ENCODE measurements at places on chromosomes 1 and 21.

DNA sequence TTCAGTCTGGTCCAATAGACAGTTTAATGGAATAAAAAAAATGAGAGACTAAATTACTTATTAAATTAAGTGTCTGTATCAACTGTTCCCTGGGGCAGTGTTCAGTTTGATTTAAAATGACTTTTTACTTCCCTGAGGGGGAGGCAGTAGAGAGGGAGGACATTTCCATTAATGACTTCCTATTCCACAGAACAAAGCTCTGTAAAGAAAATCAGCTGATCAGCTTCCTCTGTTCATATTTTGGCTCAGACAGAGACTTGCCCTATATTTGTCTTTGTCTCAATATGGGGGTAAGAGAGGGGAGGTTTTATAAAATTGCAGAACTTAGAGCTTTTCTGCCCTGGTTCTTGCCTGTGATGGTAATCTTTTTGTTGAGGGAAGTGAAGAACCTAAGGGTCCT is 8.4 kb downstream of the CFAP126 start:
- no peak for DNase-seq

DNA sequence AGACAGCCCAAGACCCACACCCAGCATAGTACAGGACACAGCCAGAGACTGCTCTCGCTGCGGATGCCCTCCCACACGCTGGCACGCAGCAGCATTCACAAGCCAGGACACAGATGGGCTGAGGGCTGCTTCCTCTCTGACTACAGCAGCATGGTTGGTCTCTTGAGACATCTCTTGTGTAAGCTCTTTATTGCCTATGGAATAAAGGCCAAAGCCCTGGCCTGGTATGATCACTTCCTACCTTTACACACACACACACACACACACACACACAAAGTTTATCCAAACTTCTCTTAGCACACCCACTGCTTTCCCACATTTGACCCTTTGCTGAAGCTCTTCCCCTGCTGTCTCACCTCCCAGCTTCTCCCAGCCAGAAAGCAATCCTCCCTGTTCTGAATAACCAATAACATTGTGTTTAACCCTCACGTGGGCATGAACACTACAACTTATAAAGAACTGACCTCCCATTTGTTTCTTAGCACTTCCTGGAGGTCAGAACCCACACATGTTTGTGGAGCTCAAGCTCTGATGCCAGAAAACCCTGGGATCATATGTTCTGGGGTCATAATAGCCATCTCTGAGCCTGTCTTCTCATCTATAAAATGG is 1.2 kb upstream of the LUZP1 start:
- no peak for DNase-seq

- DNase-seq = no peak
These were observed 3.9 kb downstream of the SEMA6C start for GRCh38 chr1:151142411-151143056.

DNA sequence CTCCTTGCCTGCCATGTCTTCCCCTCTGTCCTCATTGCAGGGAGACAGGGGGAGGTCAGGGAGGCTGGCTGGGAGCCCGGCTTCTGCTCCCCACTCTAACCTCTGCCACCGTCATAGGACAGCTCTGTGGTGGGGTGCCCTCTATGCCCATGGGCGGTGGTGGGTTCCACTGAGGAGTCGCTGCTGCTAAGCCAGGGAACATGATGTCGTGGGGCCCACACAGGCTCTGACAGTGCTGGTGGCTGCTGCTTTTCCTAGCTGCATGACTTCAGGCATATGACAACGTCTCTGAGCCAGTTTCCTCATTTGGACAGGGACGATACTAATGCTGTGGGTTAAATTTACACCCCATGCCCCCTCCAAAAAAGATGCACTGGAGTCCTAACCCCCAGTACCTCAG is 14.7 kb downstream of the KCNA10 start:
- no peak for DNase-seq

GRCh38 chr21:33212159-33212851 is 17.4 kb upstream of the IFNAR2 start:
- no peak for DNase-seq

- no peak for DNase-seq
These were observed 11.3 kb upstream of the BACH1 start for GRCh38 chr21:29287383-29287782.

DNA sequence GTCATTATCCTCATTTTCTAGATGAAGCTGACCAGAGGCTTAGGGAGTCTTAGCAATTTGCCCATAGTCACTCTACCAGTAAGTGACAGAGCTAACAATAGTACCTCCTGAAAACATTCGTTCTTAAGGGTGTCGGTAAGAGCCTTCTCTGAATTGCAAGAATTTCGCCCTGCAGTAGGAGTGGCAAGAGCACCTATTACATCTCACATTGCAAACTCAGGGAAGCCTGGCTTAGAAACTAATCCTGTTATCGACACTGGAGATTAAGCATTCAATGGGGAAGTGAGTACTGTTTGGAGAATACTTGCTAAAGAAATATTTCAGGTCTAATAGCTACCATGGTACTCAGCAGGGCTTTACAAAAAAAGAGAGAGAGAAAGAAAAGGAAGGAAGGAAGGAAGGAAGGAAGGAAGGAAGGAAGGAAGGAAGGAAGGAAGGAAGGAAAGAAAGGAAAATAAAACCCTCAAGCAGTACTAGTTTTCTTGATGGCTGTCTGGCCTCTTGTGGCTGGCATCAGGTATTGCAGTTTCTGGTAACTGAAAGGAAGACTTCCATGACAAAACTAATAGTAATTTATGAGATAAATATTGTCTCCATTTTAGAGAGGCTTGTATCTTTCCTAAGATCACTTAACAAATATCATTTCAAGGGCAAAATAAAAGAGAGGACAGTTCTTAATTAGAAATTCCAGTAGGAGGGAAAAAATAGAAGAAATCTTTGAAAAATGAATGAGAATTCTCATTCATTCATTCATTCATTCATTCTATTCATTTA is 10.4 kb downstream of the C1orf226 start:
- no peak for DNase-seq

GRCh38 chr1:24364605-24364974 is 45.4 kb downstream of the GRHL3 start:
- no peak for DNase-seq

DNA sequence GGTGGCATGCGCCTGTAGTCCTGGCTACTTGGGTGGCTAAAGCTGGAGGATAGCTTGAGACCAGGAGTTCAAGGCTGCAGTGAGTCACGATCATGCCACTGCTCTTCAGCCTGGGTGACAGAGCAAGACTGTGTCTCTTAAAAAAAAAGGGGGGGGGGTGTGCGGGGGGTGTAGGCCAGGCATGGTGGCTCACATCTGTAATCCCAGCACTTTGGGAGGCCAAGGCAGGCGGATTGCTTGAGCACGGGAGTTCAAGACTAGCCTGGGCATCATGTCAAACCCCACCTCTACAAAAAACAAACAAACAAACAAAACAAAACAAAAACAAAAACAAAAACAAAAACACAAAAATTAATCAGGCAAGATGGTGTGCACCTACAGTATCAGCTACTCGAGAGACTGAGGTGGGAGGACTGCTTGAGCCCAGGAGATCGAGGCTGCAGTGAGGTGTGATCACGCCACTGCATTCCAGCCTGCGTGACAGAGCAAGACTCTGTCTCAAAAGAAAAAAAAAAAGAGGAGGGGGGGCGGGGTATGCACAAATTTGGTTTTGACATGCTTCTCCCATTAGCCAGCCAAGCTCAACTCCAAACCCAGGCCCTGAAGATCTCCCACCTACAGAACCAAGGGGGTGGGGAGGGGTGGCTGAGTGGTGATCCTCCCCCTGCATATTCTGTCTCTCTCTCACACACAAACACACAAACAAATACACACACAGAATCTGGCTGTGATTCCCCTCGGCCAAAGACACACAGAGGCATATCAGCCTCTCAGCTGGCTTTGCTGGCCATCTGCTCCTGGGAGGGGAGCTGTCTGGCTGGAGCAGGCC is 3.1 kb downstream of the PTAFR start:
- no peak for DNase-seq

GRCh38 chr21:41318218-41318617 is 1.6 kb downstream of the FAM3B start:
- no peak for DNase-seq

DNA sequence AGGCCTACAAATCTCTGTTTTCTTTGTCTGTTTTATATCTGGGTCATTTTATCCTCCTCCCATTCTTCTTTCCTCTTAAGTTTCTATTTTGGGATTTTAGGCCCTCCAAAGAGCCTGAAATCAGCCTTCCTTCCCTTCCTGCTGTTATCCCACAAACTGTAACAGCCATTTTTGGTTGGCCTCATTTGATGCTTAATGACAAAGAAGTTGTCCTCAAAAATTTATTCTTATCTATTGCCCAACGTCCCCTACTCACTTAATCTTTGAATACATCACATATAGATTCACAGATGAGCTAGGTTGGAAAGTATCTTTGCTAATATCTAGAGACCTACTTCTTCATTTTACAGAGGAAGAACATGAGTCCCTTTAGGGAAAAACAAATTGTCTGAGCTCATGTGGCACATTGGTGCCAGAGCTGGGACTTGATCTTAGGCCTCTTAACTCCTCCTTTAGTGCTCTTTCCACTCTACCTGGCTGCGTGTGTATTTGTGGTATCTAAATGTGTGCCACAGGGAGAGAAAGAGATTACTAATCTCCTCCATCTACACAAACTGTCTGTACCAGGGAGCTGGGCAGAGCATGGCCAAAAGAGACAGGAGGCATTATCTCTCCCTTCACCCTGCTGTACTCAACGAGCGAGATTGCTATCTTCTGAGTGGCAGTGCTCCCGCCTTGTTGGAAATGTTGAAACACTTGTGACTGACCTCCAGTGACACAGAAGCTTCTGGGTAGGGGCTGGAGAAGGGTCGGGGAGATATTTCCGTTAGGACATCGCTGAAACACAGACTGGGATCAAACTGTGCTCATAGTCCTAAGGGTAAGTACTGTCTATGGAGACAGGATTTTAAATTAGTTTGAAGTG is 30.1 kb downstream of the RHEX start:
- no peak for DNase-seq

DNA sequence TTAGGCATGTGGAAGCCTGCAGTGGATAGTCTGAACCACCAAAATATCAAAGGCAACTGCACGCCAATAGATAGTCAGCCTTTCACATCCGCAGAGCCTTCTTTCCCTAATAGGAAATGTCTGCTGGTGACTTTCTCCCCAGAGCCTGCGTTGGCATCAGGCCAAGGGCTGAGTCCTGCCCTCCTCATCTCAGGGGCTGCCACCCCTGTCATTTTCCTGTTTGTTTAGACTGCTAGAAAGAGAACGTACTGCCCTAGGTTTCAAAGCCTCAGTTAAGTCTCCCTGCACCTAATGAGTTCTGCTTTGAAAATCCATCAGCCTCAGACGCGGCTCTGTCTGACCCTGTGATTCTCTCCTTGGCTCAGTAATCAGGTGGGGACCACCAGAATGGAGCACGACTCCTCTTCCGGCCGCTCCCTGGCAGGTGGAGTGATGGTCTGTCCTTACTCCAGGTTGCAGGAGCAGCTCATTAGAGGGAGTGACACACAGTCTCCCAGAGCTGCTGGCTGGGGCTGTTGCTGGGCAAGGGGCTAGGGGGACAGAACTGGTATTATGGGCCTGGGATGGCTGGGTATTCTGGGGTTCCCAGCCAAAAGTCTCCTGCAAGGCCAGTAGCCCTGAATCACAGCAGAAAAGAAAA is 27.3 kb downstream of the STUM start:
- DNase-seq = no peak

GRCh38 chr1:159815926-159816325 is 10.7 kb upstream of the SLAMF8 start:
- no peak for DNase-seq

DNA sequence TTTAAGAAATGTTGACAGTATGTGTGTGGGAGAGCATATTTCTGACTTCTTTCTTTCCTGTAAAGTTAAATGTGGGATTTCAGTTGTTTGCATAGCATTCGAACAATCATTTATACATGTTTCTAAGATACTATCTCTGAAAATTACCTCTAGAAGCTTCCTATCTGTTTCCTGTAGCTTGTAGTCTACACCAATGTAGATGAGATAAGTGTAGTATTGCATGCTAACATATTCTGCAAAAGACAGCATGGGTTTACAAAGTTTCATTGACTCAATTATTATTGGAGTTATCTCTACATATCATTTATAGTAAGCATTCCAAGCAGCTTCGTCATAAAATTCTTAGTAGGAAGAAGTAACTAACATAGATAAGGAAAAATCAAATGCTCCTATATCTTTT is 98.9 kb upstream of the DPYD start:
- DNase-seq = no peak

DNA sequence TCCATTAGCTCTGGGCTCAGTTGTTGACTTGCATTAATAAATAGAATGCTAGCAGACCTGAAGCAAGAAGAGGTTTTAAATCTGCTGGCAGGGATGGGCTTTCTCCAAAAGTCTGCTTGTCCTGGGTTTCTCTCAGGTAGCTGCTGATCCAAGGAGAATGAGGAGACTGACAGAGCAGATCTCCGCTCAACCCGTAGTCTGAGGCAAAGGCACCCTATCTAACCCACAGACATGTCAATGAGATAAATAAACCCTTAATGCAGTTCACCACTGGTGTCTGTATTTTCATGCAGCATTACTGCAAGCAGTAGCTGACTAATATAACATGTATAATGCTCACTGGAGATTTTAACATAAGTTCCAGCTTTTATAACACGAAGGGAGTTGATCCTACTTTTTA is 44.1 kb upstream of the RGS21 start:
- DNase-seq = no peak

DNA sequence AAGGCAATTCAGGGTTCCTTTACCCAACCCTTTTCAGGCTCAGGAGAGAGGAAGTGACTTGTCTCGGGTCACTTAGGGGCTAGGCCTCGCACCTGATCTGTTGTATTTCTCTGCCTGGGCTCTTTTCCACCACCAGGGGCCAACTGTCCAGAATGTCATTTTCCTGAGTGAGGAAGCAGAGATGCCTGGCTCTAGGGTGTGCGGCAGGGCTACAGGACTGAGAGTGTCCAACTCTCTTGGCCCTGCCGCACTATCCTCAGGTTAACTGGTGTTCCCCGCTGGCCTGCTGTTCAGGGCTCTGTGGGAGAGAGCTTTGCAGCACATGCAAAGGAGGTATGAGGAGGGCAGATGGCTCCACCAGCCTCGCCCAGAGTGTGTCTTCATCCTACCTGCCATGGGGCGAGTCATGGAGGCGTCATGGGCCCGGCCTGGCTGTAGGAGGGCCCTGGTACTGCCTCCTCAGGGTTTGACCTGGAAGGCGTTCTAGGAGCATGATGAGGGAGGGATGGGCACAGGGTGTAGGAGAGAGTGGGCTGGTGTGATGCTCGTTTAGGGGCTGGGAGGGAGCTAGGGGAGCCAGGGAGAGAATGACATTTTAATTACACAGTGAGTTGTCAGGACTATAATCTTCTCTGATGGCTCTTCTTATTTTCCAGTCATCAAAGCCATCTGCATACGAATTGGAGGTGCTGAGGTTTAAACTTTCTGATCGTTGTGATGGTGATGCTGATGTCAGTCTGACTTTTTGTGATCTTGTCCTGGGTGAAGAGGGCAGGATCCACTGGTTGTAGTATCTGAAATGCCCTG is 128.3 kb downstream of the NOS1AP start:
- DNase-seq = no peak

DNA sequence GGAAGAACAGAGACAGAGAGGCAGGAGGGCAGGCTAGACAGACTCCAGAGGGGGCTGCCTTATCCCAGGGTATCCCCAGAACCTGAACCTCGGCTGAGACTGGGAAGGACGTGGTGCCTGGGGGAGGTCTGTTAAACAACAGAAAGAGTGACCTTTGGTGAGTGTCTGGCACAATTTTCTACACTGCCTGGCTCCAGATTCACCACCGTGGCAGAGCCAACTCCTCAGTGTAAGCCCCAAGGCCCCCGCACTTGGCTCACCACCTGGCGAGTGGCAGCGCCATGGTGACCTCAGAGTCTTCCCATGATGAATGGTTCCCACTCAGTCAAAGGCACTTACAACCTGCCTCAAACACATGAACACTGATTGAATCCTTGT is 6.5 kb downstream of the RD3 start:
- no peak for DNase-seq
